ENCODE measurements at places on chromosomes 6 and 20. TPM values are rescaled to one million over a fixed set of nuclear protein-coding genes. Genes with fewer than 3 reads are reported as not detected.

DNA sequence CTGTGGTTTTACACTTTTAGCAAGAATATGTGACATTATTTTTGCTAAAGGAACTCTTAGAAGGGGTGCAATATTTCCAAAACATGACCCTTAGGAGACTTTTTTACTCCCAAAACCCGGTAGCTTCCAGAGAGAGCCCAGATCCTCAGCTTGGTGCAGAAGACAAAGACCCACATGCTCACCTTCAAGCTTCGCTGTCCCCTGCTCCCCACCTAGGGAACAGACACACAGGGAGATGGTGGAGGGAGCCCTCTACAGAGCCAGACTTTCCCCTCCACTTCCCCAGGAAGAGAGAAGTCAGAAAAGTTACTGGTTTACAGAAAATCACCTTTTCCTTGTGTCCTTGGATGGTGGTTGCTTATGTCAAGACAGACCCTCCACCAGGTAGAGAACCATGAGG, 5.0 kb downstream of the CST4 start:
- DNase-seq: no peak

- no peak for DNase-seq
Measured at GRCh38 chr6:105805501-105806023, 280.6 kb upstream of the PRDM1 start.

GRCh38 chr6:45548657-45549515, 171.2 kb upstream of the SUPT3H start:
- no peak for DNase-seq

GRCh38 chr6:551405-551804, 105.5 kb downstream of the HUS1B start:
- peak; percentile 35 for DNase-seq

DNA sequence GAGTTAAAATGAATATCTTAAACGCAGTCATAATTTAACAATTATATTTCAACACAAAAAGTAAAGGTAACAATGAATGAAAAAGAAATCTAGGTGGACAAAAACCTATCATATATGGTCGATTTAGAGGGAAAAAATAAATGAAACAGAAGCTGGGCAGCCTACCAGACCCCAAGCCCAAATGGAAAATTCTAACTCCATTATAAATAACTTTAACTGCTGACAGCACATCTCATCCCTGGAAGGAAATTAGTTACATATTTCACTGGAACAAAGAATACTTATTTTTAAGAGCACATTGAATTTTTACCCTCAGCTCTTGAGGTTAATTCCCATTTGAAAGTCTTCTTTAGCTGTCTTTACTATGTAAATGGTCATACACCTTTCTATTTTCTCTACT, 39.1 kb downstream of the COL12A1 start:
- no peak for DNase-seq

HINT3 gene
- total RNA-seq: 22.1 TPM

TRIM40 gene
- total RNA-seq: not detected

- peak; percentile 45 for DNase-seq
Measured at GRCh38 chr6:143941852-143942627, 66.0 kb downstream of the PLAGL1 start.

SAMD10 gene
- 3.8 TPM for total RNA-seq

DNA sequence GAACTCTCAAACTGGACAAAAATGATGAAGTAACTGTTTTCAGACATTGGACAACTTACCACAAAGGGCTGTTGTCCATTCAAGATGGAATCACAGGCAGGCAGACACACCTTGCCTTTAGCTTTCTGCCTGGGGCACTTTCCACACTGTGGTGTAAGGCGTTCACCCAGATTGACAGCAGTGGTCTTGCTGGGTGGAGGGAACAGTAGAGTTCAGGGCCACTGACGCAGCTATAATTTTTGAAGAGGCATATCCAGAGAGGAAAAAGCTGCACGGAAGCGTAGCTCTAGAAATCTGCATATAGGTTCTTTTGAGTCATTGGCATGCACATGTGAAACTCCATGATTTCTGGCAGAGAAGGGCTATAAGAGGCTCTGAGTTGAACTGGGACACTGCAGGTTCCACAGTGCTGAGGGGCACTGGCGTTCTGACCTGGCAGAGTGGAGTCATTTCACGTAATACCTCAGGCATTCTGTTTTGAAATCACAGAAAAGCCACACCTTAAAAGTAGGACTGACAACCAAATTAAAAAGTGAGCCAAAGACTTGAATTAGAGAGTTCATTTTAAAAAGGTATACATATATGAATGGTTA, 105.0 kb upstream of the EDN1 start:
- DNase-seq: no peak

DNA sequence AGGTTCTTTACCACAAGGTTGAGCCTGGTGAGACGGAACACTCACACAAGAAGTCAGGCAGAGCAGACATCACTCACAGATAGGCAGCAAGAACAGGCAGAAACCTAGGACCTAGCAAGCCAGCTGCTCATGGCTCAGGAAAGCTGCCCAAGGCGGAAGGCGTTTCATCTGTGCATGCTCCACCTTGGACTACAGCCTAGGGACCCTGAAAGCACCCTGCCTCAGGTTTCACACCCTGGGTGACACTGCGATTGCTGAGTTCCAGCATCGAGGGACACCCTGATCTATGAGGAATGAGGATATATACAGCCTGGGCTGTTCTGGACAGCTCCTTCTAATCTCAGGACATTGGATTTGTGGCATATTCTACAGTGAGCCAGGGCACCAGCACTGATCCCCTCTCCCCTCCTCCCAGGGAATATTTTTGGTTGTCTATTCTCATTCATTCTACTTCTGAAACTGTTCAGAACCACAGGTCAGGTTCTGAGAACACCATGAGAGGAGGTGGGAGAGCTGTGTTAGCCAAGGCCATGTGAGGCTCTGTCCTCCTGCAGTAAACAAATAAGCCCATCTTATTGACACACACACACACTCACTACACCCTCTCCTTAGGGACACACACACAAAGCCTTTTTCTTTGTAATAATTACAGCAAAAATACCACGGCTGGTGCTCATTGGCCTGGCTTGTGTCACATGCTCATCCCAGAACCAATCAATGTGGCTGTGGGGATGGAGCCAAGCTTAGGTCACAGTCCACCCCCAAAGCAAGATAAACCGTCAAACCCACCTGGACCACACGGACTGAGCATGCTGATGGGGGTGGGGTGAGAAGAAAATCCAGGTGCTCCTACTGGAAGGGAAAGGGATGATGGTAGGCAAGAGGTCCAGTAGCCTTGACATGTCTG, 26.3 kb upstream of the PMEPA1 start:
- DNase-seq: no peak

- DNase-seq: no peak
Measured at GRCh38 chr20:39850821-39851330, 838.2 kb downstream of the MAFB start.

TP53INP2 gene
- 117 TPM for total RNA-seq

SOX18 gene
- 39.4 TPM for total RNA-seq

GRCh38 chr6:90413396-90413795, 116.8 kb upstream of the BACH2 start:
- DNase-seq: no peak

MAP7 gene
- 2.2 TPM for total RNA-seq

DNA sequence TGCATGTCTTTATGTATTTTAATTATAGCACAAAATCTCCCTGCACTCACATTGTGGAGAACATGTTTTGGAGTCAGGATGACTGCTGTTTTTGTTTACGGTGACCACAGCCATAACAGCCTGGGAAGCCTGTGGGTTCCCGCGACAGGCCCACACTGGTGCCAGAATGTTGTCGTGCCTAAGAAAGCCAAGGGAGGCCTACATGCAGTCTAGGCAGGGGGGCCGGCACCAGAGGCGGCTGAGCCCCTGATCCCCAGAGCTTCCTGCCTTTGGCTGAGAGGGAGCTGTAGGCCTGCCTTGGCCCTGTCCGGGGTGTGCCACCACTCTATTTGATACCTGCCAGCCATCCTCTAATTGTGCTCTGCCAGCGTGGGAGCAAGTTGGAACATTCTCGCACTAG, 46.7 kb downstream of the TBC1D7 start:
- no peak for DNase-seq

RNGTT gene
- total RNA-seq: 10.1 TPM

GRCh38 chr6:30007132-30007764, 53.8 kb upstream of the POLR1H start:
- peak; percentile 46 for DNase-seq

- DNase-seq: no peak
Measured at GRCh38 chr6:152432758-152433157, 204.4 kb downstream of the SYNE1 start.

LHFPL5 gene
- not detected for total RNA-seq

DNA sequence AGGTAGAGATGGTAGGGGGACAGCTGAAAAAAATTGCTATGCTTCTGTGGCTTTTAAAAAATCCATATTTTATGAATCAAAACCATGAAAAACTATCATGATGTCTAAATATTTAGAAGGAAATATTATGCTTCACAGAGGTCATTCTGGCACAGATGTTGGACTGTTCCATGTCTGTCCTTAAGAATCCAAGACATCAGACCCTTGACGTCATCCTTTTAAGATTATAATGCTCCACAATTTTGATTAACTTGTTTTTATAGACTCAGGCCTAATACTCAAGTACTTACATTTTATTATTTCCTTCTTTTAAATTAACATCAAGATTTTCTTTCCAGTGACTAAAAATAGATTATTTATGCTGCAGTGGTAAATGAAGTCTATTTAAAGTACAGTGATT, 29.7 kb downstream of the FILIP1 start:
- no peak for DNase-seq

DNA sequence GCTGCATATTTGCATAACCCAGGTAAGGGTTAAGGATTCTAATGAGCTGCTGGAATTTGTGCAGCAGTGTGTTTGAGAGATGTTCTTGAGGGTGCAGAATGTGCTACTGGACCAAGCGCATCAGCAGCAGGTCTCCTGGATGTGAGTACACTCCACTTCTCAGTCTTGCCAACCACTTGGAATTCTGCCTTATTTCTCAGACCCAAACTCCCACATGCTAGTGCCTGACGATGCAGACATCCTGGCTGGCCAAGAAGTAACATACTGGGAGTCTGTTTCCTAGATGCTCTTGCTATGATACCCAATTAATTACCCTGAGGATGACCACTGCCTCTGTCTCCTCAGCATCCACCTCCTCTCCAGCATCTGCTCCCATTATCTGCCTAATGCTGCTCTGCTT, 186.6 kb downstream of the MOXD1 start:
- no peak for DNase-seq

- DNase-seq: no peak
Measured at GRCh38 chr6:106981926-106982325, 7.4 kb upstream of the CD24 start.

ERVFRD-1 gene
- not detected for total RNA-seq

DNA sequence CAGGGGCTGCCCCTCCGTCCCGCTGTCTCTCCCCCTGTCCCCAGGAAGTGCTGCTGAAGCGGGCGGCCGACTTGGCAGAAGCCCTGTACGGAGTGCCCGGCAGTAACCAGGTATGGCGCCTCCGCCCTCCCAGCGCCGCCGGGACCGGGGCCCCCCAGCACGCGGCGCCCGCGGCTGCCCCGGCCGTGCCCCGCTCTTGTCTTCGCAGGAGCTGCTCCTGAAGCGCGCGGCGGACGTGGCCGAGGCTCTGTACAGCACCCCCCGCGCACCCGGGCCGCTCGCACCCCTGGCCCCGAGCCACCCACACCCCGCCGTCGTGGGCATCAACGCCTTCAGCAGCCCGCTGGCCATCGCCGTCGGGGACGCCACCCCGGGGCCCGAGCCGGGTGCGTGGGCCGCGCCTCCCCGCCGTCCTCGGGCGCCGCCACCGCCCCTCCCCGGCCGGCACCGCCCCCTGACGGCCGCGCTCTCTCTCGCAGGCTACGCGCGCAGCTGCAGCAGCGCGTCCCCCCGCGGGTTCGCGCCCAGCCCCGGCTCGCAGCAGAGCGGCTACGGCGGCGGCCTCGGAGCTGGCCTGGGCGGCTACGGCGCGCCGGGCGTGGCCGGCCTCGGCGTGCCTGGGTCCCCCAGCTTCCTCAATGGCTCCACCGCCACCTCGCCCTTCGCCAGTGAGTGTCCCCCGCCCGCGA, 48.4 kb downstream of the CPXM1 start:
- no peak for DNase-seq

TCP11 gene
- not detected for total RNA-seq

DNA sequence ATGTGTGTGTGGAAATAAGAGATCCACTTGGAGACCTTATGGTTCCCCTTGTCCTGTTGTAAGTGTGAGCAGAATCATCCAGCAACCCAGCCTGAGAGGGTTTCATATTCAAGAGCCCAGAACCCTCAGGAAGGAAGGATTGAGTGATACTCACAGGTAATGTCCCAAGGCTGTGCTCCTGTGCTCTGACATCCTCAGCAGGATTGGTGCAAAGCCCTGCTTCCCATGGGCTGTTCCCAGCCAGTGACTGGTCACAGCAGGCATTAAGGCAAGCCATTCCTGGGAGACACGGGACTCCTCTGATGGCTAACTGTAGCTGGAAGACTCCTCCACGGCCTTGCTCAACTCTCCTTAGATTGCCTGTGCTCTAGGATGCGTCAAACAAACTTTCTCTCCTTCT, 33.8 kb upstream of the HLA-G start:
- DNase-seq: no peak

DNA sequence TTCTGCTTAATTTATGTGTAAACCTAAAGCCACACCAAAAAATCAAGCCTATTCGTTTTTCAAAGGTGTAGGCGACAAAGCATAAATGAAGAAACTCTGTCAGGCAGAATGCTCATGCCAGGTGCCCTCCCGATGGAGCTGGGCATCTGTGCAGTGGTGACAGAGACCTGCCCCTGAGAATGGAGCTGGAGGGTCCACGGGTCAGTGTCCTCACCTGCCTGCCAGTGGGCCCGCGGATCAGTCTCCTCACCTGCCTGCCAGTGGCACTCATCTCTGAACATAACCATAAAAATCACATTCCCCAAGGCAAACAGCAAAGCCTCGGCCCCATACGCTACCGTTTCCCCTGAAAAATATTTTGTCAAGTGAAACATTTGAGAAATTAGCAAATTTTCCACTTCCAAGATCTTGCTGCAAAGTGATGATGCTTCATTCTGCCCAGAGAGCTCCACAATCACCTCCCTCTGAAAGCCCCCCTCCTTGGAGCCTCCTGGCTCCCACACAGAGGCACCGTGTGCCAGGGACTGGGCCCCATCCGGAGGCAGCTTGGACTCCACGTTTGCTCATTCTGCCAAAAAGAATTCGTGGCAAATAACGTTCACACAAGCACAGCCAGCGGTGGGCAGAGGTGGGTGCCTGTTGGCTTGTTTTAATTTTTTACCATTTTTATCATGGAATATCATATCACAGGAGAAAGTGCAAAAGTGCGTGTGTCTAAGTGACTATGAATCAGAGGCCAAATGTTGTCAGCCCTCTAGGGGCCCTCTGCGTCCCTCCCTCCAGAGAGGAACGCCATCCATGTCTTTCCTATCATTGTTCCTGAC, 88.8 kb downstream of the YTHDF1 start:
- no peak for DNase-seq

GRCh38 chr20:56873836-56874235, 244.7 kb downstream of the TFAP2C start:
- no peak for DNase-seq

DNA sequence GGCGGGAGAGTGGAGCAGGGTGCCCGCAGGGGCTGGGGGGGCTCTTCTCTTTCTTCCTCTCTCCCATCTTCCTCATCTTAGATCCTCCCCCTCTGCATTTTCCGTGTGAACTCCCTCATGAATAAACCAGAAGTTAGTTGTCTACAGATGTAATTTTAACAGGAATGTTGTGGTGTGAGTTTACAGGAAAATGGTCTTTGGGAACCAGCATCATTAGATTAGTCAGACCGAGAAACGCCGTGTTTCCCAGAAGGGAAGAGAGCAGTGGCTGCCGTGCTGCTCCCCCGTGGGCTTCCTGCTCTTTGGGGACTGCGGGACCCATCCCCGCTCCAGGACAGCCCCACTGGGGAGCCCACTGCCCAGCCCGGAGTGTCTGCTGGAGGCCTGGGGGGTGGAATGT, 3.4 kb downstream of the MYT1 start:
- no peak for DNase-seq

GRCh38 chr6:33790379-33790778, 1.4 kb upstream of the LEMD2 start:
- no peak for DNase-seq
